ENCODE measurements at places on chromosomes 2 and 18. TPM values are rescaled to one million over a fixed set of nuclear protein-coding genes. Genes with fewer than 3 reads are reported as not detected.

The PER2 gene
- 0.86 TPM for polyA plus RNA-seq

The ADGRF3 gene
- 0.21 TPM for polyA plus RNA-seq

The RBM44 gene
- polyA plus RNA-seq: 0.14 TPM

The KLHL41 gene
- 0.08 TPM for polyA plus RNA-seq

The IL1RL1 gene
- polyA plus RNA-seq: 32.2 TPM

The C2orf80 gene
- polyA plus RNA-seq: not detected

The TEX44 gene
- not detected for polyA plus RNA-seq

The SERPINB5 gene
- polyA plus RNA-seq: not detected

The CFAP65 gene
- polyA plus RNA-seq: 0.03 TPM

The FOSL2 gene
- 45.2 TPM for polyA plus RNA-seq

The RUFY4 gene
- polyA plus RNA-seq: not detected

The CRYBA2 gene
- not detected for polyA plus RNA-seq

The ST6GAL2 gene
- not detected for polyA plus RNA-seq

The FAM228A gene
- polyA plus RNA-seq: 0.36 TPM

The UGT1A9 gene
- not detected for polyA plus RNA-seq

The GPR35 gene
- polyA plus RNA-seq: 0.18 TPM

The TRIM43 gene
- polyA plus RNA-seq: not detected

The HJURP gene
- 38.5 TPM for polyA plus RNA-seq

The LBX2 gene
- polyA plus RNA-seq: 2.8 TPM

The LIMS3 gene
- 13.5 TPM for polyA plus RNA-seq

The FLACC1 gene
- 0.14 TPM for polyA plus RNA-seq

The CDH2 gene
- polyA plus RNA-seq: 37.6 TPM

Data from endothelial cell of umbilical vein (primary cell).